Right renal cortex interstitium (tissue), 3 donors: ENCODE measurements at places on chromosomes 11 and 22.
A peak's percentile ranks its signal among the peaks of the same experiment; 100 is the strongest.

GRCh38 chr11:56624661-56625110 lies 10.0 kb upstream of the OR5M1 start:
- DNase-seq: peak; percentile 10

GRCh38 chr22:35893698-35894097 lies 134.9 kb downstream of the RBFOX2 start:
- DNase-seq: peak; percentile 66

DNA sequence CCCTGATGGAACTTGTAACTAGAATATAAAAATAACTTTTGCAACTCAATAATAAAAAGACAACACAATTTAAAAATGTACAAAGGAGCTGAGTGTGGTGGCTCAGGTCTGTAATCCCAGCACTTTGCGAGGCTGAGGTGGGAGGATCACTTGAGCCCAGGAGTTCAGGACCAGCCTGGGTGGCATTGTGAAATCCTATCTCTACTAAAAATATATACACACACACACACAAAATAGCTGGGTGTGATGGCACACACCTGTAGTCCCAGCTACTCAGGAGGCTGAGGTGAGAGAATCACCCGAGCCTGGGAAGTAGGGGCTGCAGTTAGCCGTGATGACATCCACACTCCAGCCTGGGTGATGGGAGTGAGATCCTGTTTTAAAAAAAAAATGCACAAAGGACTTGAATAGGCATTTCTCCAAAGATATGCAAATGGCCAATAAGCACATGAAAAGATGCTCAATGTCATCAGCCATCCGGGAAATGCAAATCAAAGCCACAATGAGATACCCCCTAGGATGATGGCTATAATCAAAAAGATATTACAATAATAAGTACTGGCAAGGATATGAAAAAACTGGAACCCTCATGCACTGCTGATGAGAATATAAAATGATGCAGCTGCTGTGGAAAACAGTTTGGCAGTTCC lies 59.8 kb upstream of the SEPTIN5 start:
- DNase-seq: no peak

DNA sequence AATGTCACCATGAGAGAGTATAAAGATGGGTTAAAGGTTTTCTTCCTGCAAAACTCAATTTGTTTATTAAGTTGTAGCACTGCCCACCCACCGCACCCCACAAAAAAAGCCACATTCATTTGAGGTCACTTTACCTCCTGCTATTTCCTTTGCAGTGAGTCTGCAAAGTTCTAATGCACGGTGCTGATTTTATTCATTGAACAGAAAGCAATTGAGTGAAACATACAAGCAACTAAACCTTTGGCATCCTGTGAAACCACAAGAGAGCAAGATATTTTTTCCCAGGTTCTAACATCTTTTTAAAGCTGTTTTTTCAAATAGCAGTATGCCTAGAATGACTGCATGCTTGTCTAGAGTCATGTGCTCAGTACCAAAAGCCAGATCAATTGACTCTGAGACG lies 39.0 kb downstream of the RRAS2 start:
- no peak for DNase-seq

DNA sequence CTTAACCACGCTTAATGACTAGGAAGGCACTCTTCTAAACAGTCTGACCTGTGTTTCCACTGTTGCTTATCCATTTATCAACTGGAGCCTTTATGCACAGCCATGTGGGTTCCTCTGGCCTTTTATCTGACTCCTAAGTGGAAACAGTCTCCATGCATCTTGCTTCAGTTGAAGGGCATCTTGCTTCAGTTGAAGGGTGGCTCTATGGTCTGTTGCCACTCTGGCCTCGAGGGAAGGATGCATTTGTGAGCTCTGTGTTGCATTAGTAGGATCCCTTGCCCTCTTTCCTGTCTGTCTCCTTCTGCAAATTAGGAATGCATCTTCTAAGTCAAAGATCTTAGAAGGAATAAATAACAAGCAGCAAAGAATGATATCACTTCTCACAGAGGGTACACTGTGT lies 25.8 kb upstream of the C11orf96 start:
- no peak for DNase-seq

- no peak for DNase-seq
Measured at GRCh38 chr11:55697817-55698216, 35.8 kb downstream of the OR4C6 start.

DNA sequence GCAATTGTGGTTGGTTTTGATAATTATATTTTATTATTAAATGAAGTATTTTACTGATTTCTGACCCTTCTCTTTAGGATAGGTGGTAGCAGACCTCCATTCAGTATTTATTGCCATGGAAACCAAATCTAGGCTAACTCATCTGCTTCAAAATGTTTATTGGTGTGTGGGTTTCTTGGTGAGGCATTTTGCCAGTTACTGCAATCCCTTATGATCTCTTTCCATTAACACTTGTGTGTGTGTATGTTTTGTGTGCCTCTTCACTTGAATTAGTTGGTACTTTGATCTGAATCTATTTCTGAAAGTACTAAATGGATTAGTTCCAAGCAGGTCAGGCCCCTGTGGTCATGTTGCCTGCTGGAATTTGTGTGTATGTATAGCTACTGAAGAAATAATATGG lies 184.4 kb upstream of the C11orf87 start:
- DNase-seq: no peak

DNA sequence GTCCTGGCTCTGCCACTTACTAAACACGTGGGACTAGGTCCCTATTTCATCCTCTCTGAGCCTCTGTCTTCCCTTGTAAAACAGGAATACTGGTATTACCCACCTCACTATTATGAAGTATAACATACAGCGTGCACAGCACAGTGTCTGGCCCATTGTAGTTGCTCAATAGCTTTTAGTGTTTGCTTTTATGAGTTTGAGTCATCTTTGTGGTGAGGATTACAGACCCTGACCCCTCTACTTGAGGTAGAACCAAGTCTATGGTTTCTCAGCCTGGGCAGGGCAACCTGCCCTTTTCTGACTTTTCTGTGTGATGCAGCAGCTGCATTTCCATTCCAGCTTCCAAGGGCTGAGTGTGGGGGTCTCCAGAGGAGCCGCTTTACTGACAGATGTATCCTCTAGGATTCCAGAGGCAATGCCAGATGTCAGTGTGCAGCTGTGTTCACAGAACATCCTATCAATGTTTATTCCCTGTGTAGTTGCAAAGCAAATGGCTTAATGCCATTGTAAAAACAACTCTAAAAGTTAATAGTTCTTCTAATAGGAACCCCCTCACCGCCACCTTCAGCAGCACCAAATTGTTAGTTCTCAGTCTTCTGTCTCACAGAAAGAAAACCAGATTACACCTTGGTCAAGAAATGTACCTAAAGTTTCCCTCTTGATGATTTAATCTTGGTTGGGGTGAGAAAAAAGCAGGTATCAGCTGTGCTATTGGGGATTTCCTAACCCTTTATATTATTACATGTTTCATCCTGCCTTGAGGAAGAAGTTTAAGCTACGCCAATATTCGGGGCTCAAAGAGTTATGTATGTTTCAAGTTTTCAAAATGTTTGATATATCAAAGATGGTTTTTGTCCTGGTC lies 16.8 kb downstream of the PRR5L start:
- no peak for DNase-seq

GRCh38 chr11:75276686-75277085 lies 36.1 kb downstream of the TPBGL start:
- DNase-seq: peak; percentile 19

DNA sequence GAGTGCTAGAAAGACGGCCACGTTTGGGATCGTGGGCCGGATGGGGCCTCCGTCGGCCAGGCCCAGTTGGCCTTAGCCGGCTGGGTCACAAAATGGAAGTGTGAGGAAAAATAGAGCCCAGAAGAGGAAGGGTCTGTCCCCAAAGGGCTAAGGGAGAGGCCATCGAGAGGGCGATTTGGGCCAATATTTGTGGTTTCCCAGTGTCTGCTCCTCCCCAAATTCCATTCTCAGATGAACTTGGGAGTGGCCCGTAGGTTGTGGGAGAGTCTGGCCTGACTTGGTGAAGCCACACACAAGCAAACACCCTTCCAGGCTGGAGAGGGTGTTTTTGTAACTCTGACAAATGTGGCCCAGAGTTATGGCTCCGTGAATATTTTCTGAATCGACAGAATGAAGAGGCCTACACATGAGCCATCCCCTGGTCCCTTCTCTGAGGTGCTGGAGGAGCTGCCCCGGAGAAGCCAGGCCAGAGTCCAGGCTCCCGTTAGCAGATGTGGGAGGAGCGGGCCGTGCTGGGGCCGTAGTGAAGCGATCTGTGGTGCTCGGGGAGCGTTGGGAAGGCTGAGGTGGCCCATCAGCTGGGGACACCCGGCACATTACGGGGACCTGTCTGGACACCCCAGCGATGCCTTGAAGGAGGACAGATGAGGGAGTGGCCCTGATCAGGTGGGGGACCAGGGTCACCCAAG lies 73.5 kb upstream of the PPARA start:
- DNase-seq: no peak

- no peak for DNase-seq
Measured at GRCh38 chr11:125451400-125452124, 44.5 kb downstream of the FEZ1 start.

- DNase-seq: no peak
Measured at GRCh38 chr11:110454609-110455008, 24.9 kb downstream of the FDX1 start.

GRCh38 chr22:37330200-37331033 lies 48.1 kb downstream of the CYTH4 start:
- DNase-seq: peak; percentile 57

- no peak for DNase-seq
Measured at GRCh38 chr22:26646158-26646557, 11.2 kb upstream of the MIAT start.

DNA sequence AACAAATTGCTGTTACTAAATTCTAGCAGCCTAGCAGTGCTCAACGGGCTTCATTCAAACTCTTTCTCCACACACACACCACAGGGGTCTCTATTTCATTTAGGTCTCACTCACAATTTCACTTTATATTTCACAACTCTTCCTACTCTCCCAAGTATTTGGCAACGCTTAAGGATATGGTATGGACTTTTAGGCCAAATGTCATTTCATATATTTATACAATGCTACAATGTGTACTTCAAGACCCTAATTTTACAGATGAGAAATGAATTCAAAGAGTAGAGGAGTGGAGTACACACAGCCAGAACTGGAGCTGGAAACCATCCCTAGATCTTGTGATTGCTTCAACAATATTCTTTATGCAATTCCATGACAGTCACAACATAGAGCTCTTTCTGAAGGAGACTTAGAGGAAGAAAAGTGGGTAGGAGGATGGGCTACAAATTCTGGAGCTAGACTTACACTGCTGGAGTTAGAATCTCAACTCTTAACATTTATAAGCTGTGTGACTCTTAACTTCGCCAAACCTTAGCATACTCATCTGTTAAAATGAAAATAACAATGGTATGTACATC lies 2.5 kb upstream of the MS4A13 start:
- no peak for DNase-seq

GRCh38 chr11:131771471-131771870 lies 401.1 kb downstream of the NTM start:
- no peak for DNase-seq
